ENCODE measurements at places on chromosomes 16 and 17.

DNA sequence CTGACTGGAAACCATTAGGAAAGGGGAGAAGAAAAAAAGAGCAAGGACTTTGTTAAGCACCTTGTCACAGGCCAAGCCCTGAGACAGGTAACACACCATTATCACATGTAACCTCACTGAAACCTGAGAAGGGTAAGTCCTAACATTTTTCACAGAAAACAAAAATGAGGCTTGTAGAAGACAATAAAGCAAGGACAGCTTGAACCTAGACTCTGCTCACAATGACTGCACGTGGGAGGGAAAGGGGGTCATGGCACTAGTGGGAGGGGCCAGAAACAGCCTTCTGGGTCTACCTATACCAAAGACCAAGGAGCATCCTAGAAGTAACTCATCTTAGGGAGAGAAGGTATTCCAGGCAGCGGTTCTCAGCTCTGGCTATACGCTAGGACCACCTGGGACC lies 7.5 kb downstream of the TK2 start:
- DNase-seq: no peak

DNA sequence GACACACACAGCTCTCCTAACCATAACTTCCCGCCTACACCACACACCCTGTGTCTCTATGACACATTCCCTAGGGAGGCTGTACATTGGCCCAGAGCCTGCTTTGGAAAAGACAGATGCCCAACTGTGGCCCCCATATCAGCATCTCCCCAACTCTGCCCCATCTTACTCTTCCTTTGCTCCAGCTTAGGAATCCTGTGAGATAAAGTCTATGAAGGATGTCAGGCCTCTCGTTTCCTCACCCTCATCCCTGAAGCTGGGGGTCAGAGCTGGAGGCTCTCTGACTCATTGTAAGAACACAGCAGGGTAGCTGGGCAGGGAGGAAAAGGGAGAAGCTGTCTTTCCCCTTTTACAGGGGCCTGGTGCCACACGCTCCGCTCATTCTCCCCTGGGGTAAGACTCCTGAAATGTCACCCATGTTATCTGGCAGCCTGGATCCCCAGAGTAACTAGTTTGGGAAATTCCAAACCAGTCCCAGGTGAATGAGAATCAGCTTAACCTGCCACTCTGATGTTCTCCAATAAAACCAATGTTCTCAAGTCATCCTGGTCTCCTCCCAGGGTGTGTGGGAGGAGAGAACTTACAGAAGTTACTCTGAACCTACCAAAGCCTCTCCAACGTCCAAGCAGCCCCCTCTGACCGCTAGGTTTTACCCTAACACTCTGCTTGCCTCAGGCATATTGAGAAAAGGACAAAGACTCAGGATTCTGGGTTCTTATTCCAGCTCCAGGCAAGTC lies 2.8 kb downstream of the RAPGEFL1 start:
- DNase-seq: no peak

DNA sequence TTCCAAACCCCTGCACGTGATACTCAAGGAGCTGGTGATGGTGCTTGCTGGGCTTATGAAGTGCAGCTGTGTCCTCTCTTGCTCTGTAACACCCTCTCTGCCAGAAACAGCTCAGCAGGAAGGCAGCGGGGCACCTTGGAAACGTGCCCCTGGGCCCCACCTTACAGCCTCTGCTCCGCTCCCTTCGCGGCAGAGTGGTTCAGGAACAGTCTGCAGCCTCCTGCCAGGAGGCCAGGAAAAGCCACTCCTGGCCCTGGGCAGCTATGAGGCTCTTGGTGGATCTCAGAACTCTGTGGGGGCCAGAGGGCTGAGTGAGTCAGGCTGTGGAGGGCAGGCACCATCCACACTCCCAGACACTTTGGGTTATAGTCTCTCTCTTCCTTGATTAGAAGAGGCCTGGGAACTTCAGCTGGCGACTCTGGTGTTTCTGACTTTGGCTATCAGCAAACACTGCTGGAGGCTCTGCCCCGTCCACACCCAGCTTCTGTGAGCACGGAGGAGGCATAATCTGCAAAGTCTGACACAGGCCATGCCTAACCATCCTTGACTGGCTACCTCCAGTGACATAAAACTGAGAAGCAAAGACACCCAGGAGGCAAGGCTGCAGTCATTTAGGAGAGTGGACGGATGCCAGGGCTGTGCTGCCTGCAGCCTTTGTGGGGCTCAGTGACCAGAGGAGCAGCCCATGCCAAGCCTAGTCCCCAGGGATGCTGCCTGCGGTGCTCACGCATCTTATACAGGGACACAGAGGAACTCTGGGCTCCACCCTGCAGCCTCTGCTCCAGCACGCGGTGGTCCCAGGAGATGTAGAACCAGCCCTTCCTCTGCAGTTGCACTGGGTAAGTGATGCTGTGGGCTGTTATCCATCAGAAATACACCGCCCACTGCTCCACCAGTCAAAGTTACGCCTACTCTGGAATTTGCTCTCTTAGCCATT lies 65.3 kb downstream of the METRNL start:
- DNase-seq: no peak

GRCh38 chr16:50338371-50339231 lies 30.2 kb downstream of the BRD7 start:
- no peak for DNase-seq

- DNase-seq: no peak
Measured at GRCh38 chr16:84929421-84930297, 81.7 kb downstream of the ZDHHC7 start.

- DNase-seq: no peak
Measured at GRCh38 chr17:31400481-31400950, 9.0 kb downstream of the RAB11FIP4 start.

DNA sequence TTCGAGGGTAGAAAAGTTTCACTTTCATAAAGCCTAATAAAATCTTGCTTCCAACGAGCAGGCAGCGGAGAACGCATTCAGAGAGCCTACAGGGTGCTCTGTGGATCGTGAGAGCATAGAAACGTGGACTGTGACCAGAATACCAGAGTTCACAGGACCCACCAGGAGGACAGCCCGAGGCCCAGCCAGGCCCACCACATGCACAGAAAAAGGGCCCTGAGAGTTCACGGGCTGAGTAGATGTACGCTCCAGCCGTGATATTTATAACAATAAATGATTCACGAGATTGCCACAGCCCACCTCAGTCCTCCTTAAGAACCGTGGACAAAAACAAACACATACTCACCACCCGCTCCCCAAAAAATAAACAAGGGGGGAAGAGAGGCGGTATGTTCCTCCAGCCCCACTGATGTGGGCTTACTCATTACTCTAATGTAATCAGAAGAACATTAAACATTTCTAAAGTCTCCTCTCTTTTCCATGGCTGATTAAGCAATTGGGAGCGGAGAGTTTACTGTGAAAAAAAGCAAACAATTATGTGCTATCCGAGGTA lies 207.2 kb downstream of the C16orf78 start:
- DNase-seq: no peak

DNA sequence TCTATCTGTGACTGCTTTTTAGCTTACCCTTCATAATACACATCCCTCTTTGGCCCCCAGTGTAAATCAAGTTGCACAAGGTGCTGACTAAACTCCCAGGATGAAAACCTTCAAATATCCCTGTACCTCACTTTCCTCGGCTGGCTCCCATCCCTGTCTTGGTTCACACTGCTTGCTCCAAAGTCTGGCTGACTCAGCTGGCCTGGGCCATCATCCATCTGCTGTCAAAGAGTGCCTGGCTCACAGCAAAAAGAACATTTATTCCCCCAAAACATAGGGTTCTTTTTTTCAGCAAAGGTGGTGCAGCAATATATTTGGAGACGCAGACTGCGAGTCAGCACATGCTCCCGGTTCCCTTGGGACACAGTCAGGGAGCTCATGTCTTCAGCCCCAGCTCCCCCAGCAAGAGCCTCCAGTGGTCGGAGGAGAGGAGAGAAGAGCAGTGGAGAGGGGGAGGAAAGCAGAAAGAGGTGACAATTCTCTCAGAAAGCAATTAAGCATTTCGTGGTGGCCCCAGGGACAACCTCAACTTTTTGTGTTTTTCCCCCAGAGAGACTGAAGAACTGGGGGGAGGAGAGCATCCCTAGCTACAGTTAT lies 26.1 kb downstream of the GPR142 start:
- DNase-seq: no peak

DNA sequence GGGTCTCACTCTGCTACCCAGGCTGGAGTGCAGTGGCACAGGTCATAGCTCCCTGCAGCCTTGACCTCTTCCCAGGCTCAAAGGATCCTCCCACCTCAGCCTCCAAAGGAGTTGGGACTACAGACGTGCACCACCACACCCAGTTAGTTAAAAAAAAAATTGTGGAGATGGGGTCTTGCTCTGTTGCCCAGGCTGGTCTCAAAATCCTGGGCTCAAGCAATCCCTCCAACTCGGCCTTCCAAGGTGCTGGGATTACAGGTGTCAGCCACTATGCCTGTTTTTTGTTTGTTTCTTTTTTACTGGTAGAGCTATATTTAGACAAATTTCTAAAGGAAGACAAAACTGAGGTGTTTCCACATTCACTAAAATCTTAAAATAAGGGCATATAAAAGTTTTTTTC lies 1.7 kb downstream of the CMTR2 start:
- no peak for DNase-seq

DNA sequence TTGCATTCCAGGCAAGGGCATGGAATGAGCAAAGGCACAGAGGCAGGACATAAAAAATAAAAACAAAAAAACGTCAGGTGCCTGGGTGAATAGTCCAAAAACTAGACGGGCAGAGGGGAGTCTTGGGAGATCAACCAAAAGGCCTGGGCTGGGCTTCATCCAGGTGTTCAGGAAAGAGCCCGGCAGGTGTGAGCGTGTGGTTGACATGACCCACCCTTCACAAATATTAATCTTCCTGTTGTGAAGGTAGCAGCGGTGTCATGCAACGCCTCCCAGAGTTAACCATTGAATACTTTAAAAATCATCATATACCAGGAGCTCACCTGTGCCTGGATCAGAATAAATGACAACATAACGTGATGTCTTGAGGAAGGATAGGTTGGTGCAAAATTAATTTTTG lies 90.6 kb downstream of the USP22 start:
- no peak for DNase-seq

- no peak for DNase-seq
Measured at GRCh38 chr17:54505404-54505803, 395.2 kb upstream of the TOM1L1 start.

- no peak for DNase-seq
Measured at GRCh38 chr16:61681124-61681523, 355.1 kb downstream of the CDH8 start.

GRCh38 chr17:28747051-28747691 lies 3.4 kb downstream of the TRAF4 start:
- no peak for DNase-seq

DNA sequence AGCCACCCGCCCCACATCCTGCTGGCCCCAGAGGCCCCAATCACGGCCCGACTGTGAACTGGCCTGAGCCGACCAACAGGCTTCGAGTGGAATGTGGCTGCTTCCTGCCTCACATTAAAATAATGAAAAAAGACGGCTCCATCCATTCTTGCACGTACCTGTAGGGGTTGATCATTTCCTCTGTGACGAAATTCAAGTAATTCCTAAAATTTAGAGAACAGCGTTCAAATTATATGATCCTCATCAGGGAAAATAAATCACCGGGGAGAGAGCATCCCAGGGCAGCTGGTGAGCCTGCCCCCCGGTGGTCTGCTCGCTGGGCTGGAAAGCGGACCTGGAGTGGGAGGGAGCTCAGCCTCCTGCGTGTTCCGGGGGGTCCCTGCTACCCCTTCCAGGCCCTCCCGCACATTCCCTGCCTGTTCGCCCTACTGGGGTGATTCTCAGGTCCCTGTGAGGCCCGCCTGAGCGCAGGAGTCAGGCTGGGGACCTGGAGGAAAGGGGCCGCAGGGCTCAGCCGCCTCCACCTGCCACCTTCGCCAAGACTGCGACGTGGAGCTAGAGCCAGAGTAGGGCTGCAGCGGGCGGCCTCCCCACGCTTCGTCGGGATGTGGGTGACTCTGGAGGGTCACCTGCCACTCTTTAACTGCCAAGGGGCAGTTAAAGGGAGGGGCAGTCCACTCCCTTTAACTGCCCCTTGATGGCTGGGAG lies 28.9 kb downstream of the SLC7A5 start:
- no peak for DNase-seq

DNA sequence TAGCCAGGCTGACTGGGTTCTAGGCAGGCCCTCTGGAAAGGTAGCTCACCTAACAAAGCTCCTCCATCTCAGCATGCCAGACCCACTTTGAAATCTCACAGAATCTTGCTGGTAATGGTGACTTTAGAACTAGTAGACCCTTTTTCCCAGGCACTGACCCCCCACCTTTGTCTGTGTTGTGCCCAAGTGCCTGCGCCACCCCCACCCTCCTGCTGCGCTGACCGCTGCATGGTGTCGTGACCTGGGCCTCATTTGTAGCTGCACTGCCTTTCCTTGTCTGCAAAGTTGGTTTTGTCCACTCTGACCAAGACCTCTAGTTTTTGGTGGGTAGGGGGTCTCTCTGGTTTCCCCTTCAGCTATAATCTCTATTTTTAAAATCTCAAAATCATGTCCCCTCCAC lies 6.8 kb downstream of the ATXN1L start:
- no peak for DNase-seq

- DNase-seq: no peak
Measured at GRCh38 chr17:48542114-48542656, 2.7 kb downstream of the HOXB2 start.

All from activated T-cell treated with anti-CD3 and anti-CD28 coated beads for 48 hours (primary cell).